SJSA1 (cell line): ENCODE measurements at places on chromosomes 7 and 10.

DNA sequence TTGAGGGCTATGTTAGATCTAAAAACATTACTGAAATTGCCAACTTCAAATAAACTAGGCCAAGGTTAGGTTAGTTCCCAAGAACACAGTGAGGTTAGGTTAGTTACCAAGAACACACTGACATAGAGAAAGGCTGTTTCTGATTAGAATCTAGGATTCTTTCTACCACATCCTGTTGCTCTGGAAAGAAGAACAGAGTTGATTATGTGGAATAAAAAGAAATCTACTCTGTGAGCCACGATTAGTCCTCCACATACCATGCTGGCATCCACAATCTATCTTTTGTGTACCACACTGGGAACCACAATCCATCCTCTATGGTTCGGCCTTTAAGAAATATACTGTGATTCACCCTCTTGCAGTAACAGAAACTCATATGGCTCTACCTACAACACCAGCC lies 91.4 kb downstream of the LRRTM3 start:
- no peak for DNase-seq

GRCh38 chr10:87596351-87596750 lies 63.3 kb upstream of the PAPSS2 start:
- DNase-seq, result no peak

GRCh38 chr10:3231951-3232730 lies 59.6 kb upstream of the PITRM1 start:
- no peak for DNase-seq

DNA sequence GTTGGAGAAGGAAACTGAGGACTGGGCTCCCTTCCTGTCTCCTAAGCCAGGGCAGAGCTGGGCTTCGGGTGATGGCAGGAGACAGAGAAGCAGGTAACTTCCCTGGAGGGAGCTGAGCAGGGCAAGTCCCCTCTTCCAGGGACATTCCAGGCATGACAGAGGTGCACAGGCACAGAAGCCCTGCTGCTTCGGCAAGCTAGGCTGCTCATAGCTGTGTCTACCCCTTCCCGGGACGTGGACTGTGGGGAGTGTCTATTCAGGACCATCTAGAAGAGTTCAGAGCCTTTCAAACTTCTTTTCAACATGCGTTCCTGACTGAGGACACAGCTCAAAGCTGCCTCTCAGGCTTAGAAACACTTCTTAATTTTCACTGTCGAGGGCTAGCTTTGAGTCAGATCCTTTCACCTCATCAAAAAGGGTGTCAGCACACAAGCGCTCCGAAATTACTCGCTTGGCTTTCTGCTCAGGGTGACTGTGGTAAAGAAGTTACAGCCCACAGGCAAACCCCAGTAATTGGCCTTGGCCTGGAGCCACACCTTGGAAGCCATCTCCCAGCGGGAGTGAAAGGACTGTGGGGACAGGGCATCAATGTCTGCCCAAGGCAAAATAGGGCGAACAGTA lies 63.7 kb upstream of the STEAP1B start:
- DNase-seq, result no peak

- DNase-seq, result no peak
Observed at GRCh38 chr7:142733271-142733670, 16.0 kb upstream of the PRSS1 start.

GRCh38 chr10:60375293-60376004 lies 14.2 kb downstream of the ANK3 start:
- DNase-seq, result no peak

DNA sequence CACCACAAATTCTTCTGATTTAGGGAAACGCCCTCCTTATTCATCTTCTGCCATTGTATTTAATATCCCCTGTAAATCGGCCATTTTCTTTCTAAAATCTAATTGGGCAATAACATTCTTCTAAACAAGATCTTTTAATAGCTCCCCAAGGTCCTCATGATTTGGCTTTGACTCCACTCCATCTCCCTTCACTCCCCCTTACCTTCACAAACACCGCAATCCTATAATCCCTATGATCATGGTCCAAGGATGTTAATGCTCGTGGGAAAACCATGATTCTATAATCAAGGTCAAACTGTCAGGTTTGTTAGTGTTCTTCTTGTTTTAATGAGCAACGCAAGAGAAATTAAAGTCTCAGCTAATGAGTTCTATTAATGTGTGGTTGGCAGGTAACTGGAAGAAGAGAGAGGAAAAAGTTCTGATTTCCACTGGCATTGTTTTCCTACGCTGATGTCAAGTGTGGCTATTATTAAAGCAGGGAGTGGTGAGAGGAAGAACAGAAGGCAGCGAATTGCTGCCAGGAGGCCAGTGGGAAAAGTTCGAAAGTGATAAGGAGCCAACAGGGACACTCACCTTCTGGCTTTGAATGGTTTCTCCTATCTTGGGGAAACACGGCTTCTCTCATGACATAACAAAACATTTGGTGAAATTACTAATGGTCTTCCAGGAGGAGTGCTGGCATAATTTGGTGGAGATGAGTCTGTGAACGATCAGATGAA lies 28.1 kb downstream of the LRRC72 start:
- DNase-seq, result no peak

- DNase-seq, result no peak
Observed at GRCh38 chr10:93940881-93941280, 47.1 kb downstream of the SLC35G1 start.

DNA sequence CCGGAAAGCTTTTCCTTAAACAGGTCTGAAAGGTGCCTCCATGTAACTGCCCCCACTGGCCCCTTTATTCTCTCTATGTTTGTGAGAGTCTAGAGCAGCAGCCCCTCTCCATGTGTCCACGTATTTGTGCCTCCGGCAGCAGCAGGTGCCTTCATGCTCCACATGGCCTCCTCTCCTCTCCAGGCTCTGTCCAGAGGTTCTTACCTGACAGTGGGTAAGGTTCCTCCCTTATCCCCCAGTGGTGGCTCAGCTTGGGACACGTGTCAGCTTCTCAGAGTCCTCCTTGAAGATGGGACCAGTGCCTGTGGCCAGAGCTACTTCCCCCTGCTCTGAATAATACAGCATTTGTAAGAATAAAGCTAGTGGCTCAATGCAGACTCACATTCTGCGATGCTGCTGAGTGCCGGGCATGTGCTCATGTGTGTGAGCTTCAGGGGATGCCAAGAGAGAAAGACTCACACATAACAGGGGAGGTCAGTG lies 7.9 kb downstream of the CALML3 start:
- no peak for DNase-seq

GRCh38 chr7:141362580-141363435 lies 188.4 kb upstream of the AGK start:
- DNase-seq, result peak; percentile 85

DNA sequence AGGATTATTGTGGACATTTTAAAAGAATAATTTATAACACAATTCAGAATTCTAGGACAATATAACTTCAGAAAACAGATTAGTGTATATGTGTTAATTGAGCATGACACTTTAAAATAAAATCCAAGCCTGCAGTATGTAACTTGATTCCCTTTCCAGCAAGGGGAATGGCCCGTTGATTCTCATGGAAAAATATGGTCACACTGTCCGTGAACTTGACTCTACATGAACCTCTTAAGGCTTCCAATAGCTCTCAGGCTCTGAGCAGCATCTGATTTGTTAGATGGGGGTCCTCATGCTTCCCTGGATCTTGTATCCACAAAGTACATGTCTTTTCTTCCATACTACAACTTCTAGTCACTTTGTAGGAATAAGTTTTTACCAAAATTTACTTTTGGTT lies 85.5 kb upstream of the AKR1E2 start:
- no peak for DNase-seq

DNA sequence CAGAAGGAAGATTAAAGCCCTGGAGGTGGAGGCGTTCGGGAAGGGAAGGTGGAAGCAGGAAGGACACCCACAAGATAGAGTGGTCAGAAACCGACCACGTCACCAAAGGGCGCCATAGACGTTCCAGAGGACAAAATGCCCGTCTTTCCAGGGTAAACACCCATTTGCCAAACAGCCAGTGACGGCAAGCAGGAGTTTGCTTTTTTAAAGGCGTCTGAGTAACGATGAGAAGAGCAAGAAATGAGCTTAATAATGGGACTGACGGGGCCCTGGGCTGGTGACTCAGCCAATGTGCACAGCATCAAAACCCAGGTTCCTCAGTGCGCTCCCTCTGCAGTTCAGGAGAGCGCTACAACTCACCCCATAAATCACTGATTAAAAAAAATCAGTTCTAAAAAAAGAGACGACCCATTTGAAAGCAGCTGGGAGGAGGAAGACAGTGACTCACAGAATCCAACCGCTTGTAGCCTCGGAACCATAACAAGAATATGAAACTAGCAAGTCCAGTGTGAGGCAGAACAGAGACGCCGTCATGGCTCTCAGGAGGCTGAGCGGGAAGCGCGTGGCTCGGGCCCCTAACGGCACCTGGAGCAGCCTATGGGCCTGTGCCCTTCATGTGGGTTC lies 5.9 kb downstream of the DIP2C start:
- DNase-seq, result peak; percentile 94

DNA sequence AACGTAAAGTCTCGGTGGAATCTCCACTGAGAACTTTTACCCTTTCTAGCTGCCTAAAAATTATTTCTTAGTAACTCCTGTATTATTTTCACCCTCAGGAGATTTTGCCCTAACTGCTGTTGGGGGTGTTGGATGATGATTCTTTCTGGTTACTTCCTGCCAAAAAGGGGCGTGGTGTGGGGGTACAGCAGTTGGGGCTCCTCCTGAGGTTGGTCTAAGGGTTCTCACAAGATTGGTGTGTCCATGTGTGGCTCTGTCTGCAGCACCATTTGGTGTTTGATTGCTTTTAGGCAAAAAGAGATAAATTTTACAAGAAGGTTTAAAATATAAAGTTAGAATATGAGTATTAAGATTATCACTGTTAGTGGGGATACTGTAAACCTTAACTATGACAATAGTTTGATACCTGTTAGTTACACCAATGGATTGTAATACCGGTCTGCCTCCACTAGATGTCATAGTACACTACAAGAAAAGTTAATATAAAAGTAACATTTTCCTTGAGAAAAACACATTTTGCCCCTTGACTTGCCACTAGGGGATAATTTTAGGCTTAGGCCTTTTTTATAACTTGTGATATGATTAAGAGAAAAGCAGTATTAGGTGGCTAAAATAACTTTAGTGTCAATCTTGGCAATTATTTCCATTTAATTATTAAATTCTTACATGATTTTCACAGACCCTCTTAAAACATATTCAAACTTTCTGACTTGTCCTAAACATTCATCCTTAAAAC lies 928.7 kb downstream of the IPMK start:
- no peak for DNase-seq

- no peak for DNase-seq
Observed at GRCh38 chr10:99382176-99382575, 48.2 kb downstream of the GOT1 start.
